ENCODE measurements at places on chromosomes 1 and 21.

DNA sequence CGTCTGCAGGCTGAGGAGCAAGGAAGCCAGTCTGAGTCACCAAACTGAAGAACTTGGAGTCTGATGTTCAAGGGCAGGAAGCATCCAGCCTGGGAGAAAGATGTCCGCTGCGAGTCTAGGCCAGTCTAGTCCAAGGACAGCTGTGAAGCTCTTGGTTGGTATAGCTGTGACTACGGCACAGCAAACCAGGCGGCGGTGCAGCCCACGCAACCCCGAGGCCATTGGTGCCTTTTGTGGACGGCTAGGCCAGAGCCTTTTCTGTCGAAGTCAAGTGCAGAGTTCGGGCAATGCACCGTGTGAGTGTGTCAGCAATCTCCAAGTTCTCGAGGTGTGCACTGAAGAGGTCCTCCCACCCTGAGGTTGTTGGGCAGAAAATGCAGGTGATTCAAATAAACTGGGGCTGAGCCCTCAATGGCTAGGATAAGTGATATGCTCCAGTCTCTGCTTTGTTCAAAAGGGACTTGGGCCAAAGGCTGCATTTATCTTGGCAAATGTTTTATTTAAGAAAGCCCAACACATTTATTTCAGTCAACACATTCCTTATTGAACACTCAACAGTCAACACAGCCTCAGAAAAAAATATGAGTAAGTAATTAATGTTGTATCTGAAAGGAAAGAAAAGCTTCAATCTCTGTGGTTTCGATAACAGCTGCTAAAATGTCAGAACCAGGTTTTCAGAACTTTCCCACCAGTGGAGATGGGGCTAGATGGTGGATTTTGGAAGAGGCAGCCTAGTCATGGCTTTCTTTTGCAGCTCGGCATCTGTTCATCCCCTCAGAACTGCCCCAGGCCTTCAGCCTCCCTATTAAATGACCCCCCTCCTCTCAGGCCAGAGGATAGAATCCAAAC, 78.1 kb upstream of the COX20 start:
- DNase-seq = no peak

DNA sequence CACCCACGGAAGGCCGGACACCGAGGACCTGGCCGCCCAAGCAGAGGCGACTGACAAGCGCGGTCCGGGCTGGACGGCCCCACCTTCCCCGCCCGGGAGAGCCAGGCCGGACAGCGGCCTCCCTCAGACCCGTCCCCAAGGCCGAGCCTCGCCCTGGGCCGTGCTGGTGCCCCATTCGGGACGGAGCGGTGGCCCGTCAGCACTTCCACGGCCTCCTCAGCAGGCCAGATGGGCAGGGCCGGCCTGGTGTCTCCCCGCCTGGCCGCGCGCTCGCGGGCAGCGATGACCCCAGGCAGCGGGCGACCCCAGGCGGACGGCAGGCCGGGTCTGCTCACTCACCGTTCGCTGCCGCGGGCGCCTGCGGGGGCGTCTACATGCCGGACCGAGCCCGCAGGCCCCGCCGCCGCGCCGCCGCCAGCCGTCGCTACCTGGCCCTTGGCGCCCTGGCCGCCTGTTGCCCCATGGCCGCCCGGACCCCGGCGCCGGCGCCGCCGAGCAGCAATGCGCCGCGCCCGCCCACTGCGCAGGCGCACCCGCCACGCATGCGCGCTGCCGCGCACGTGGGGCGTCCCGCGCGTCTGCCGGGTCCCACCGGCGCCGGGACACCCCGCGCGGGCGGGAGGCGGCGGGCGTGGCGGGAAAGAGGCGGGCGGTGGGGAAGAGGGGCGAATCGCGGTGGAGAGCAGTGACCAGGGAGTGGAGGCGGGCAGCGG, at the start of gene NADK:
NADK (minus strand) TSS at position 521 of the 713 bp plus-strand sequence. CDS start 13,064 bp downstream, outside the sequence.
- DNase-seq = peak; percentile 27

DNA sequence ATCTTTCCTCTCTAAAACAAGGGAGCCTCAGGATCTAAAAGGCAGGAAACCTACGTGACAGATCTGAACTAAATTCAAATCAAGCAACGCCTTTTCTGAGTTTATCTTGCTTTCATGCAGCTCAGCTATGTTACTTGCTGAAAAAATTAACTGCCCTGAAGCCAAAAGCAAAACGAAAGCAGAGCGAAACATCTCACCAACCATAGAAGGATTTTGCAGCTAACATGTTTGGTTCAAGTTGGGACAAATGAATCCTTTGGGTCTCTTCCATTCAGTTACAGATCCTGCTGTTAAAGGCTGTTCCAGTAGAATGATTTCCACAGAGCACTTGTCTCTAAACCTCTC, 482 bp downstream of the SLC2A5 start:
- DNase-seq = no peak

DNA sequence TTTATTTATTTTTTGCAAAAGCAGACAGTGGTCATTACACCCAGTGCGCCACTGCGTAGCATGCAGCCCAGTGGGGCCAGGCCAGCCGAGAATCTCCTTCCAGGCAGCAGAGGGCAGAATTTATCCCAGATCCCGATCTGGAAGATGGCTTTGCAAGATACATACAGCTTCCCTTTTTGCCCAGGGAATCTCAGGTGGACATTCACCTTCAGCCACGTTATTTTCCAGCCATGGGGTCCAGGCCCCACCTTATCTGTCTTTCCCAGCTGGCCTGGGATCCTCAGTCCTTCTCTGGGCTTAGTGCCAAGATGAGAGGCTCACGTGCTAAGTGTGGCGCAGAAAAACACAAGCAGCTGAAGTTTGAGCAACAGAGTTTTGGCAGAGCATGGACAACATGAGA, 123.6 kb downstream of the AJAP1 start:
- DNase-seq = no peak

- DNase-seq = no peak
These were observed 247.3 kb downstream of the SDCCAG8 start for GRCh38 chr1:243503155-243503554.

- no peak for DNase-seq
These were observed 163.7 kb downstream of the NTPCR start for GRCh38 chr1:233114159-233114558.

- no peak for DNase-seq
These were observed 244.1 kb upstream of the MAP1LC3C start for GRCh38 chr1:242242983-242243382.

DNA sequence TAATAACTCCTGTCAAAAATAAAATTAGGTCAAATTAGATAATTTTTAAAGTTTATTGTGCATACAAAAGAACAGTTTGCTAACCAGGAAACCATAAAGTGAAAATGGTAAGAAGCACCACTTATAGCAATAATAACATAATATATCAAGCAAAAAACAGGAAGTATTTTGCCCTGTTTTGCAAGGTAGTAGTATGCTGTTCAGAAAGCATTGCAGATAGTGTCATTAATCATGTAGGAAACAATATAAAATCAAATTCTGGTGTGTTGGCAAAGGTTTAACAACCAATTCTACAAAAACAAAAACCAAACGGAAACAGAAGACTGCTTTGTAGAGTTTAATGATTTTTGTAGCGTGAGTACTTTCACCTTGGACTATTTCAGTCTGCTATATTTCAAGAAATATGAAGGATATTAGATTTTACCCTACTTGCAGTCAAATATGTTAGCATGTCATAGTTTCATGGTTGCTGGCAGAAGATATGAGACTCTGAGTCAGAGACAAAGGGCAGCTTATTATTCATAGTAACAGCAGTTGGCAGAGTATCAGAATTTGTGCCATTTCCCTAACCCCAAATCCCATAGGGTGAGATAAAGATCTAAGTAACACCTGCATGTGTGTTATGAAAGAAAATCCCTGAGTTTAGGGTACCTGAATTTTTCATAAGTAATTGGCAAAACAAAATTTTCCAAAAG, 729.0 kb upstream of the BRINP3 start:
- DNase-seq = no peak

DNA sequence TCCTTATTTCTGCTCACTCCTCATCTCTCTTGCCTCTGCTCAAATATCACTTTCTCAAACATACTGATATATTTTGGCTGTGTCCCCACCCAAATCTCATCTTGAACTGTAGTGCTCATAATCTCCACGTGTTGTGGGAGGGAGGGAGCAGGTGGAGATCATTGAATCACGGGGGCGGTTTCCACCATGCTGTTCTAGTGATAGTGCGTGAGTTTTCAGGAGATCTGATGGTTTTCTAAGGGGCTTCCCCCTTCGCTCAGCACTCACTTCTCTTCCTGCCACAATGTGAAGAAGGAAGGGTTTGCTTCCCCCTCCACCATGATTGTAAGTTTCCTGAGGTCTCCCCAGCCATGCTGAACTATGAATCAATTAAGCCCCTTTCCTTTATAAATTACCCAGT, 26.6 kb downstream of the ZBTB8OS start:
- DNase-seq = no peak

- DNase-seq = no peak
These were observed 65.9 kb downstream of the FMO4 start for GRCh38 chr1:171379846-171380245.

GRCh38 chr21:45918835-45919447, 62.6 kb upstream of the COL6A1 start:
- no peak for DNase-seq

DNA sequence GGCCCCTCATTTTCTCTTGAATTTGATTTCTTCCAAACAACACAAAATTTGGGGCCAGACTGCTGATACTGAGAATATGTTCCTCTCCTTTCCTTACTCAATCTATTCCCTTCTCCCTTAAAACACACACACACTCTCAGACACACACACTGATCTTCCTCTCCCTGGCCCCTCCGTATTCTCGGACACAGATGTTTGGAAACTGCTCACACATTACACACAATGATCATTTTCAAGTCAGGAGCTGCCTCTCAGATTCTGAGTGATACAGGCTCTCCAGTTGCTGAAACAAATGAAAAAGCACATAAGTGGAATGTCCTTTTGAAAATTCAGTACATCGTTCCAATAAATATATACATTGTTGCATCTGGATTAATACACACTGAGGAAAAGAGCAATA, 161.3 kb downstream of the CLEC20A start:
- DNase-seq = no peak

DNA sequence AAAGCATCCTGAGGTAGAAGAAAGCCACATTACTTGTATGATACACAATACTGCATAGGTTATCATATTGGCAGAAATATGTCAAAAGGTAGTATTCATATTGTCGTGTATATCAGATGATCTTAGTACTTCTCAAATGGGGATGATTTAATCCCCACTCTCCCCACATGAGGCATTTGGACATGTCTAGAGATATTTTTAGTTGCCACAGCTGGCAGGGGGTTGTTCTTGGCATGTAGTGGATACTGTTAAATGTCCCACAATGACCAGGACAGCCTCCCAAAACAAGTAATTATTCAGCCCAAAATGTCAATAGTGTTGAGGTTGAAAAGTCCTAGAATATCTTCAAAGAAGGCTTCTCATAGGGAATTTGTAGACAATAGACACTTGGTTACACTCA, 162.8 kb downstream of the NEGR1 start:
- no peak for DNase-seq

- peak; percentile 13 for DNase-seq
These were observed 3.4 kb upstream of the CADM3 start for GRCh38 chr1:159168043-159168442.

- no peak for DNase-seq
These were observed 4.4 kb downstream of the GJC2 start for GRCh38 chr1:228154021-228154669.

DNA sequence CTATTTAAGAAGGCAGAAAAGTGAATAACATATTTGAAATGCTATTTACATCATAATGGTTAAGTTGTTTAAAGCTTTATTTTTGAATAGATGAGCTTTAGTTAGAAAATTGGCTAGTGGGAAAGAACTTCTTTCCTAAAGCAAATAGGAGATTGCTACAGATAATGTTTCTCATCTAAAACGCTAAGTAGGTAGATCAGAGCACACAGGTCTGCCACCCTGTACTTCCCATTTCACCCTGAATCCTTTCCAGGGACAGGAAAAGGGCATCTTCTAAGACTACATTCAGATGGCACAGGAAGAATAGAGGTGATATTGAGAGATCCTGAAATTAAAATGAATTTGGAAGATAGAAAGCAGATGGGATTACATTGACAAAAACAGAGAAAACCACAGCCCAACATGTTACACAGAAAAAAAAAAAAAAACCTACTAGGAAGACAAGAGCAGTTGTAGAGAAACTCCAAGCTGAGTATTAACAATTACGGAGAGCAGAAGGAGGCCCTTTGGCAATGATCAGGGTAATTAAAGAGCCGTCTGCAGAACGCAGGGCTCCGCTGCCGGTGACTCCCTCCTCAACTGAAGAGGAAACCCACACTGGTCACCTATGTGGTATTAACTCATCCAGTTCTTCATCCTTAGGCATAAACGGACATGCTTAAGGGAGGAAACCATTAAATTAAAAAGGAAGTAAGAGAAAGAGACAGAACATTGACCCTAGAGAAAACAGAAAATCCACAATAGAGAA, 53.6 kb upstream of the MAP10 start:
- DNase-seq = no peak

DNA sequence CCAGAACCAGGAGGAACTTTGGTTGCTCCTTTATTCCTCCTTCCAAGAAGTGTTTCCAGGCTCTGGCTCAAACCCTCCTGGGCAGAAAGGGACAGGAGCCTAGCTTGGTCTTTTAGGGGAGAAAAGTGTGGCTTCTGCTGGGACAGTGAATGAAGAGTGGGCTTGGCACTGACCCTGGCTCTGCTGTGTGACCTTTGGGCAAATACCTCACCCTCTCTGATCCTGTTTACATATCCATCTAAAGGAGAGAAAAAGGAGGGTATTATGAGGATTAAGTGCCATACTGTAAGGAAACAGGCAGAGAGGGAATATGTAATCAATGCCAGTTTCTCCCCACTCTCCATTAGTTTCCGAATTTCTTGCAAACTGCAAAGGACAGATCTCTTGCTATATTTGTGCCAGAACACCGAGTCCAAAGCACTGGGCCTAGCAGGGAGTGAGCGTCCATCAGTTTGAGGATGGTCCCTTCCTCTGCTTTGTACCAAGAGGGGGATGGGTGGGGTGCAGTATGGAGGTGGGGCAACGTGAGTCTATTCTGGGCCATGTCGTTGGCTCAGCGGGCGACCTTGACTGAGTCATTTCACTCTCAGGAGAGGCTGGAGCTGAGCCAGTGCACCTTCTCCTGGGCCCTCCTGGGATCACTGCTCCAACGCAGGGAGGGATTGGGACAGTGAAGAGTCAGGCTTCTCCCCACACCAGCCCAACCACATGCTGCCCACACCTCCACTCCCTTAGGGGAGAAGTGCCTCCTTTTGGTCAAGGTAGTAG, 38.4 kb downstream of the IGSF21 start:
- DNase-seq = no peak

- DNase-seq = no peak
These were observed 50.4 kb downstream of the KIF21B start for GRCh38 chr1:200972985-200973742.

GRCh38 chr1:173175514-173176145, 31.5 kb downstream of the TNFSF4 start:
- DNase-seq = no peak

DNA sequence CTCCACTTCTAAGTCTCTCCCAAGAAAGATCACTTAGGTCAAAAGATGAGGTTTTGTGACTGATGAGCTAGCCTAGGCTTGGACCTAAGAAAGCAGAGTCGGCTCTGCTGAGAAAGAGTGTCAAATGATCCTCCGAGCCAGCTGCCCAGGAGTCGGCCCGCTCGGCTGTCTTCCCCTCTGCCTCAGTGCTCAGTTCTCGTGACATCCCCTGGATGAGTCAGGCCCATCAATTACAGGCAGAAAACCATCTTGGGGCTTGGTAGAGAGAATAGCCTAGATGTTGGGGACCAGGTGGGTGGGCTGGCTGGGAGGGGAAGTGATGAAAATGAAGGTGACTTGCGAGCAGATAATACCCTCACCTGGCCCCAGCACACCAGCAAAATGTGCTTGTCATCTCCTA, 60.5 kb downstream of the SLC66A1 start:
- no peak for DNase-seq

Measured in occipital lobe (tissue), 3 donors.